ENCODE measurements at places on chromosomes 13 and 19.
A peak's percentile ranks its signal among the peaks of the same experiment; 100 is the strongest.

DNA sequence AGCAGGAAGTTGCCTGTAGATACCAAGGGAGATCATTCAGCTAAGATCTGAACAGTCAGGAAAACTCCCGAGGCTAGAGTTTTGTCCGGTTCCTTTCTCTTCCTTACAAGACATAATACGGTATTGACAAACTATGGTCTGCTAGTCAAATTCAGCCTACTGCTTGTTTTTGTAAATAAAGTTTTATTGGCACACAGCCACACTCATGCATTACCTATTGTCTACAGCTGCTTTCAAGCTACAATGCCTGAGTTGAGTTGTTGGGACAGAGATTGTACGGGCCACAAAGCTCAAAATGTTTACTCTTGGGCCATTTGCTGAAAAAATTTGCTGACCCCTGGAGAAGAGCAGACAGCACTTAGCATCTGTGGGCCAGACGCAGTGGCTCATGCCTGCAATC lies 2.5 kb downstream of the SLC1A6 start:
- DNase-seq = no peak

- DNase-seq = no peak
Observed at GRCh38 chr13:28252547-28252946, 114.2 kb downstream of the PAN3 start.

GRCh38 chr19:2731181-2731995 lies 8.4 kb downstream of the SLC39A3 start:
- DNase-seq = no peak

DNA sequence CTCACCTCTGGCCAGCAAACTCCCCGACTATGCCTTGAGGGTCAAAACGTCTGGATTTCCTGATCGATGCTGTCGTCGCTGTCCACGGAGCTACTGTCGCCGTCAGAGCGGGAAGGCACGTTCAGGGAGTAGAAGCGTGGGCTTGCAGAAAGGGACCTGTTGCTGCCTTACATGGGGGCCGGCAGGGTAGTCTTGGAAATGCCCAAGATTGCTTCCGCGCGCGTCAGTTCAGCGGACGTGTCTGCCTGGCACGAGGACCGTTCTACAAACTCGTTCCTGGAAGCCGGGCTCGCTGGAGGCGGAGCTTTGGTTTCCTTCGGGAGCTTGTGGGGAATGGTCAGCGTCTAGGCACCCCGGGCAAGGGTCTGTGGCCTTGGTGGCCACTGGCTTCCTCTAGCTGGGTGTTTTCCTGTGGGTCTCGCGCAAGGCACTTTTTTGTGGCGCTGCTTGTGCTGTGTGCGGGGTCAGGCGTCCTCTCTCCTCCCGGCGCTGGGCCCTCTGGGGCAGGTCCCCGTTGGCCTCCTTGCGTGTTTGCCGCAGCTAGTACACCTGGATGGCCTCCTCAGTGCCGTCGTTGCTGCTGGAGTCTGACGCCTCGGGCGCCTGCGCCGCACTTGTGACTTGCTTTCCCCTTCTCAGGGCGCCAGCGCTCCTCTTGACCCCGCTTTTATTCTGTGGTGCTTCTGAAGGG lies 15.4 kb downstream of the RB1 start:
- DNase-seq = no peak

- no peak for DNase-seq
Observed at GRCh38 chr13:78182813-78183212, 264.2 kb upstream of the EDNRB start.

DNA sequence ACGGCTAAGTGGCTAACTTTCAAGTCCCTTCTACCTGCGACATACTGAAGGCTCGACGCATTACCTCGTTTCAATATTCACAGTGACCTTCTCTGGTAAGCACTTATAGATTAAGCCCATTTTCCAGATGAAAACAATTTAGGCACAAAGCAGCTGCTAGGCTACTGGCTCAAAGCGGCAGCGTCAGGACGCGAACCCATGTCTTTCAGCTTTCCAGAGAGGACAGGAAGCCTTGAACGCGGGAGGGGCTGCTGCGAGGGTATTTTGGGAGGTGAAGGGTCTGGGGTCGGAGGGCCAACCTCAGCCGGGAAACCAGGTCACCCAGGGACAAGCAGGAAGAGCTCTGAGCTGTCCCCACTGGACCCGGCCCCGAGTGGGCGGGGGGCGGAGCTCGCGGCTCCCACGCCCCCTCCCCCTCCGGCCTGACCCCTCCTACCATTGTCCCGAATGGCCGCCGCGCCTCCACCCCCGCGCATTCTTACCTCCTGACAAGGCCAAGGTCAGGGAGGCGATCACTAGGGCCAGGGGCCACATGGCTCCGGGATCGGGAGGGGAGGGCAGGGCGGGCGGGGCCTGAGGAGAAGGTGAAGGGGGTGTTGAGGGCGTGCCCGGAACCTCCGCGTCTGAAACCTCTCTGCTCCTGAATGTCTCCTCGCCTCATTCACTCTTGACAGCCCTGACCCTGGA lies at the start of gene KLK13:
Gene KLK13, minus strand, starts transcription at position 559 of the 687 bp plus-strand sequence. Its CDS starts 25 bp downstream, at position 534.
- peak; percentile 16 for DNase-seq

DNA sequence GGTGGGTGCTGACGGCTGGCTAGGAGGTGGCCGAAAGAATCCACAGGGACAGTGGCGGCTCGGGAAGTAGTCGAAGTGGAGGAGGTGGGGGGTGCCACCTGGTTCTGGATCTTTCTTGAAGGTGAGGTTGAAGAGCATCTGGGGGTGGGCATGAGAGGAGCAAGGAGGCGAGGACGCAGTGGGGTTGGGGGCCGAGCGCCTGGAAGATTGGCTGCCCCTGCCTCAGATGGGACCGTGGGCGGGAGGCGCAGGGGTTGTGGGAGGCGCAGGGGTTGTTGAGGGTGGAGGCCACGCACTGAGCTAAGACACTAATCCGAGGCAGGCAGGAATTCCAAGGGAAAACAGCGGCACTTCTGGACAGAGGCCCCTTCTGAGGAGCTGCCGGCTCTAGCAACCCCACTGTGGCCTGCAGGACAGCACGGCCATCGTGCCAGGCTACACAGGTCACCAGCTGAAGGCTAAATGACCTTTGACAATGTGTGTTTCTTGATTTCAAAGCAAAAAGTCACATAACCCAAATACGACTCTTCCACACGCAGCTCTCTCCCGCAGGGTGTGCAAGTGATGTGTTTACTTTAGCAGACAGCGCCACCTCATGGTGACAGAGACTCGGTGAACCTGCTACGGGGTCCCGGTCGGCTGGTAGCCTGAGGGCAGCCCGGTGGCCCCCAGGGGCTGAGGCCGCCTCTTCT lies 44.1 kb upstream of the RANBP3 start:
- DNase-seq = peak; percentile 58

DNA sequence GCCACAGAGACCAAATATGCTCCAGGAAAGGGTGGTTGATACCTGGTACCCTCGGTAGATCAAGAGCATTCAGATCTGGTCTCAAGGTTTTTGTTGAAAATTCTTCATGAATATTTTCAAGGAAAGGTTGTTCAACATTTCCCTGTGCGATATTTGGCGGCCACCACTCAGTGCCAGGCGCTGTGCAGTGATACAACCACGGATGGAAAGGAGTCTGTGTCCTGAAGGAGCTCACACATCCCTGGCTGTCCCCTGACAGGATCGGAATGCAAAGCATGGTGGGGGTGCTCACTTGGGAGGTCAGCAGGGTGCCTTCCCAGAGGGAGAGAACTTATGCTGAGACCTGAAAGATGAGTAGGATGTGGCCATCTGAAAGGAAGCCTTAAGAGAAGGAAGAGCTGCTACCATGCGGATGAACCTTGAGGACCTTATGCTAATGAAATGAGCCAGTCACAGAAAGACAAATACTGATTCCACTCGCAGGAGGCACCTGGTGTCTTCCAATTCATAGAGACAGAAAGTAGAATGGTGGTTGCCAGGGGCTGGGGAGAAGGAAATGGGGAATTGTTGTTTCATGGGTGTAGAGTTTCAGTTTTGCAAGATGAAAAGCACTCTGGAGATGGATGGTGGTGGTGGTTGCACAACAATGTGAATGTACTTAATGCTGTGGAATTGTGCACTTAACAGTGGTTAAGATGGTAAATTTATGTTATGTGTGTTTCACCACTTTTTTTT lies 41.6 kb downstream of the HSPH1 start:
- DNase-seq = no peak

- peak; percentile 66 for DNase-seq
Observed at GRCh38 chr13:28636677-28637317, 22.1 kb upstream of the POMP start.

- DNase-seq = no peak
Observed at GRCh38 chr19:18741124-18742121, 49.7 kb downstream of the COMP start.

- DNase-seq = peak; percentile 38
Observed at GRCh38 chr19:41706741-41707501, 1.5 kb upstream of the CEACAM5 start.

- DNase-seq = no peak
Observed at GRCh38 chr13:98880677-98881076, 97.2 kb downstream of the DOCK9 start.

DNA sequence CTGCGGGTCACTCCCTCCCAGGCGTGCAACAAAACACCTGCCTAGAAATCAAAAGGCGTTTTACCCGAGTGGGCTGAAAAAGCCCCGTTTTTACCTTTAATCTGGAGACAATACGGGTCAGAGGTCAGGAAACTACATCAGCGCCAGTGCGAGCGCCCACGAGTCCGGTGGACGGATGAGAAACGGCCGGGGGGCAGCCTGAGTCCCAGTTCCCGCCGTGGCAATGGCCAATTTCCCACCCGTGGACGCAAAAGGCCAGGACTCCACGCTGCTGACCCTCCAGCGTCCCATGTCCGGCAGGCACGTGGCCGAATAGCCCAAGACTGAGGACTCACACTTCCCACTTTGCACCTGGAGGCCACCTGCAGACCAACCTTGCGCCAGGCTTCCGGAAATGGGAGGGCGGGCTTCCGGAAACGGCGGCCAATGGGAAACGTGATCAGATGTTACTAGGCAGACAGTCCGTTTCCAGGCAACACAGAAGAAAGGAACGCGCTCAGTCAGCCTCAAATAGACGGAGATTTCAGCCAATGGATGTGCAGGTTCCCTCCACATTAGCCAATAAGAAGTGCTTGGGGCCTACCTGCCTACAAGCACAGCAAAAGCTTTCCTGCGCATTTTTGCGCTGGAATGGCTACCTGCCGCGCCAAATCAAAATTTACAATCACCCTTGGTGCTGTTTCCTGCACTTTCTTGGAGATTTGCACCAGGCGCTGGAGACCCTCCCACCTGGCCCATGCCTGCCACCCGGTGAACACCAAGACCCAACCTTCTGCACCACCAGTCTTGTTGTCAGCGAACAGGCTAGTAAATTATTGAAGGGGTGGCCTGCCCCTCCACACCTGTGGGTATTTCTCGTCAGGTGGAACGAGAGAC lies 47.4 kb downstream of the ZFP14 start:
- peak; percentile 94 for DNase-seq

GRCh38 chr19:46410205-46411087 lies 2.9 kb downstream of the CCDC8 start:
- no peak for DNase-seq
